ENCODE measurements at places on chromosomes 6 and 20. TPM values are rescaled to one million over a fixed set of nuclear protein-coding genes. Genes with fewer than 3 reads are reported as not detected.

DNA sequence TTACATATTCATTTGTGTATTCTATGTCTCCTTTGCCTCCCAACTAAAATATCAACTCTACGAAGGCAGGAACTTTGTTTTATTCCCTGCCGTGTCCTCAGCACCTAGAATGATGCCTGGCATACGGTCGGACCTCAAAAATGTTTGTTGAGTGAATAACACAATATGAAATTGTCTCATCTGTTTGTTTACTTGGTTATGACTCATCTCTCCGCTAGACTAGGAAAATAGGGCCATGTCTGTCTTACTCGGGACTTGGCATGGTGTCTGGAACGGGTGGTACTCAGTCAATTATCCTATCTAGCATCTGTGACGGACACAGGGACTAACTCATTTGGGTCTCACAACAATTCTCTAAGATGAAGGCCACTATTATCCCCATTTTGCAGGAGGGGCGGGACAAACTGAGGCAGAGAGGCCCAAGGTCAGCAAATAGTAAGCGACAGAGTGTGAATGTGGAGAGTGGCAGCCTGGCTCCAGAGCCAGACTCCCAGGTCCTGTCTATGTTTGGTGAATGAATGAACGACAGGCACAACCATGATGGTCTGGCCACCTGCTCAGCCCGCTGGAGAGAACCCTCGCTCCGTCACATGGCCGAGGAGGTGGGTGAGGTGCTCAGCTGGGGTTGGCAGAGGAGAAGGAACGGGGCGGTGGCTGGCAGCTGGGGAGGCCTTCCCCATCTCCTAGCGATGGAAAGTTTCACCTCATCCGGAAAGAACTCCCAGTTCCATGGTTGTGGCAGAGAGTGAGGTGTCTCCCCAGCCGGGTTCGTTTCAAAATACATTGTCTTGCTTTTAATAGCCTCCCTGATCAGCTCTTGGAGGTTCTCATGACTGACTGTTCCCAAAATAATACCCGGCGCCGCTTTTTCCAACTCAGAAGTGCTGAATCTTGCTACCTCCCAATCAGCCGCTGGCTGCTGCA lies 27.6 kb upstream of the NFATC2 start:
- DNase-seq = no peak

- DNase-seq = no peak
These were observed 6.7 kb downstream of the TCEA2 start for GRCh38 chr20:64069614-64070243.

CBLN4 gene
- not detected for total RNA-seq

DNA sequence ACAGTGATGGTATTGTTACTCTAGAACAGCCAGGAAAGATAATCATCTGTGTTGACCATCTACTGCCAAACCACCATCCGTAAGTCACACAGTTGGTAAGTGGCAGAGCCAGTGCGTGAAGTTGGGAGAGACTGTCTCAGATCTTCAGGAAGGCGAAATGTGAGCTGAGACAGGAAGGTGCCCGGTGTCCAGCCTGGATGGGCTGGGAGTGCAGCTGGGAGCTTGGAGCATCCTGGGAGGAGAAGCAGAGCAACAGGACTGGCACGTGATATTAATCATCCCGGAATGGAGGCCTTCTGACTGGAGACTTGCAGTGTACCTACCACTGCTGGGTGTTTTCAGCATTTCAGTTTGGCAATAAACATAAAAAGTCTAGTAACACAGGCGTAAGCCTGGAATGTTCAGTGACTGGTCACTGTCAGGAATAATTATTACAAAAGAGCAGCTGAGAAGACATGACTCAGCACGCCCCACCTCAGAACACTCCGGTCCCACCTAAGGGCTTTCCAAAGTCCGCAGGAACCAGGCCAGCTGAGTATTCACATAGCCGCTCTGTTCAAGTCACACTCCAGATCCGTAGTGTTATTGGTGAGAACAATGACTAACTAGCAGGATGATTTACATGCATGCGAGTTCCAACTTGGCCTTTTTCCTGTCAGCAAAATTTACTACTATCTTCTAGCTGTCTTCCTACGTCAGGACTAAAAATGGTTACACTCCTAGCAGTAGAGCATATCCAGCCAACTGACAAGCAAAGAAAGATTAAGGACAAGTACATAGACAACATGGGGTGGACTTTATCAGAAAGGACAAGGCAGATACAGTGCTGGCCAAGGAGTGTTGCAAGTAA lies 45.1 kb upstream of the PNRC1 start:
- DNase-seq = peak; percentile 97

FOXO3 gene
- 92.2 TPM for total RNA-seq

GRCh38 chr6:42400886-42401612 lies 50.7 kb downstream of the TRERF1 start:
- no peak for DNase-seq

TTI1 gene
- total RNA-seq = 11.3 TPM

GRCh38 chr6:131565056-131565455 lies 8.0 kb upstream of the ARG1 start:
- DNase-seq = no peak

CRISP2 gene
- not detected for total RNA-seq

DNA sequence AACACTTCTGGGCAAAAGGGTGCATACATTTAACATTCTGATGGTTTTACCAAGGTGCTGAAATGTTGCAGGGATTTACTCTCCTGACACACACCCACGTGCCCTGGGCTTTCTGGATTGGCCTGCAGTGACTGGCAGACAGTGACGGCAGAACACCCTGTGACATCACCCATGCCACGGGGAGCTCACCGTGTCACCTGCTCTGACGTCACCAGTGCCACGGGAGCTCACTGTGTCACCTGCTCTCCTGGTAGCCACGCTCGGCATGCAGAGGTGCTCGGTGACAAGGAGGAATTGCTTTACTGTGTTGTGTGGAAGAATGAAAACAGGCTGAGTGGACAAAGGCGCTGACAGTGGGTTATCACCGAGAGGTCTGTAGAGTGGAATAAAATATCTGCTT lies 99.3 kb downstream of the RAMACL start:
- DNase-seq = no peak

GRCh38 chr6:85866370-85866730 lies 223.7 kb upstream of the SYNCRIP start:
- DNase-seq = no peak

AP5S1 gene
- total RNA-seq = 11.1 TPM

WTAP gene
- 73.0 TPM for total RNA-seq

F13A1 gene
- 92.8 TPM for total RNA-seq

DNA sequence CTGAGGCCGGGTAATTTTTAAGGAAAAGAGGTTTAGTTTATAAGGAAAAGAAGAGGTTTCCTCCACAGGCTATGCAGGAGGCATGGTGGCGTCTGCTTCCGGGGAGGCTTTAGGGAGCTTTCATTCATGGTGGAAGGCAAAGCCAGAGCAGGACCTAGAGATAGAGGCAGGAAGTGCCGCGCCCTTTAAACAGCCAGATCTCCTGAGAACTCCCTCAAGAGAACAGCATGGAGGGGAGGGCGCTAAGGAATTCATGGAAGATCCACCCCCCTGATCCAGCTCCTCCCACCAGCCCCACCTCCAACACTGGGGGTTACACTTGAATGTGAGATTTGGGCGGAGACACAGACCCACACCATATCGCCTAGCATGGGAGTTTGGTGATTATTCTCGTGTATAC lies 13.9 kb upstream of the DACT2 start:
- DNase-seq = no peak

FOXS1 gene
- total RNA-seq = 0.91 TPM

DNA sequence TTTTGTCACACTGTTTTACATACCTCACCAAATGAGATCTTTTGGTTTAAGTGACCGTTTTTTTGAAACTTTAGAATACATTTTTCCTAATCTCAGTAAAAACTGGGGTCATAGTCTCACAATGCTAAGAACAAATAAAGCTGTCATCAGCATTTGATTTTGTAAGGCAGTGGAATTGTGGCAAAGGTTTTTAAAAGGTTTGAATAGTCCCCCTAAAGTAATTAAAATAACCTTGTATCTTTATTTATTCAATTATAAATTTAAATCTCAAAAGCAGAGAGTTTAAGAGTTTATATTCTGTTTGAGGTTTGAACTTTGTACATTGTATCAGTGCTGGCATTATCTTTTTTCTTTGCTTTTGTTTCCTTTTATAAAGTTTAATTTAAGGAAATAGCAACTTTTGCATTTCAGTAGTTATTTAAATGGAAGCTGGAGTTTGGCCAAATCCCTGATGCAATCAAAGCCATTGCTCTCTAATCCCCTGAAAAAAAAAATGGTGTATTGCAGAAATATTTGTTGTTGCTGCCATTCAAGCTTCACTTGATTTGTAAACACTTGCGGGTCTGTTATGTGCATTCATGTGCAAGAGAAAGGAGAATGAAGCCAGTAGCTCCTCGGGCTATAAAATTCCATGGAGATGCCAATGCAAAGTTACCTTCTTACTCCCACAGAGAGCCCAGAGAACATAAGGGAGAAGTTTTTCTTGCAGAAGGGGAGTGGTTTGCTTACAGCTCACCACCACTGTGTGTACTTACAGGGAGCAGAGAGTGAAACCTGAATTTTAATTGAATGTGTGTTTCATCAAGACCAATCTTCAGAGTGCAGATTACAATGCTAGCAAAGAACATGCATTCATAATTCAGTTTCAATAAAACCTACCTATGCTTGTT lies 391.8 kb downstream of the ARHGAP18 start:
- DNase-seq = no peak

TNXB gene
- total RNA-seq = 223 TPM

ATAT1 gene
- 8.7 TPM for total RNA-seq

GRCh38 chr6:6623553-6623952 lies 35.0 kb downstream of the LY86 start:
- DNase-seq = no peak

- DNase-seq = no peak
These were observed 41.6 kb downstream of the ANKEF1 start for GRCh38 chr20:10076126-10077080.

PTPRT gene
- total RNA-seq = 0.39 TPM

SNHG17 gene
- total RNA-seq = 19.4 TPM

GRCh38 chr6:117907601-117908245 lies 659 bp downstream of the SLC35F1 start:
- peak; percentile 34 for DNase-seq

GRCh38 chr6:101281266-101281665 lies 112.2 kb upstream of the GRIK2 start:
- no peak for DNase-seq

- DNase-seq = no peak
These were observed 39.1 kb upstream of the BEND6 start for GRCh38 chr6:56915832-56916231.

GRCh38 chr6:123844011-123844410 lies 40.3 kb downstream of the NKAIN2 start:
- DNase-seq = no peak

PCSK2 gene
- 8.7 TPM for total RNA-seq

SLC22A1 gene
- 0.52 TPM for total RNA-seq

- DNase-seq = no peak
These were observed 67.3 kb upstream of the ZNF217 start for GRCh38 chr20:53660947-53661381.

DEFB124 gene
- total RNA-seq = not detected

GRCh38 chr6:78841111-78841510 lies 26.2 kb upstream of the IRAK1BP1 start:
- no peak for DNase-seq

DNA sequence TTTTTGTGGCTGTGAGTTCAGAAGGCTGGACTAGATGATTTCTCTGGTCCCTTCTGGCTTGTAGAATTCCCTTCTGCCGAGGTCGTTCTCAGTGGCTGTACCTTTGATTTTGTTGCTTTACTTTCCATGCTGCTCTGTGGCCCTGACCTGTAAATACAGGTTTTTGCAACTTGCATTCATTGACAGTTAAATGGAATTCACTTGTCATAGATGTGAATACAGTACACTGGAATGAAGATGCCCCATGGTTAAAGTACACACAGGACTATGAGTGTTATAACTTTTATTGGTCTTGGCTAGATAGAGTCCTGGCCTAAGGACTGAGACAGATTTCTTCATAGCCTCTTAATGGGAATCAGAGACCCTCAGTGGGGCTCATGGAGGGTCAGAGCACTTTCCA lies 12.9 kb upstream of the EFCAB8 start:
- DNase-seq = no peak

GRCh38 chr20:19341348-19342053 lies 129.1 kb downstream of the SLC24A3 start:
- no peak for DNase-seq

GRCh38 chr6:161546632-161547031 lies 272.8 kb upstream of the AGPAT4 start:
- no peak for DNase-seq

DNA sequence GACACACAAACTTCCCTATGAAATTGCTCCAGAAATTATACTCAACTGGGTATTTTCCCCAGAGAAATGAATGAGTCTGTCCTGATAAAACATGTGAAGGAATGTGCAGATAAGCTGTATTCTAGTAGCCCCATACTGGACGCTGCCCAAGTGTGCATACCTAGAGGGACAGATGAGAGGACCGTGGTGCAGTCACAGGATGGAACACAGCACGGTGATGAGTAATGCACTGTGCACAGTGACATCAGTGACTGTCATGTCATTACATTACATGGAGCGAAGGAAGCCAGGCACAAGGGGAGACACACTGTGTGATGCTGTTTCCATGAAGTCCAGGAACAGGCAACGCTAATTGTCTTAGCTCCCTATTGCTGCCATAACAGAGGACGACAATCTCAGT lies 155.5 kb downstream of the CDH4 start:
- DNase-seq = no peak

DNA sequence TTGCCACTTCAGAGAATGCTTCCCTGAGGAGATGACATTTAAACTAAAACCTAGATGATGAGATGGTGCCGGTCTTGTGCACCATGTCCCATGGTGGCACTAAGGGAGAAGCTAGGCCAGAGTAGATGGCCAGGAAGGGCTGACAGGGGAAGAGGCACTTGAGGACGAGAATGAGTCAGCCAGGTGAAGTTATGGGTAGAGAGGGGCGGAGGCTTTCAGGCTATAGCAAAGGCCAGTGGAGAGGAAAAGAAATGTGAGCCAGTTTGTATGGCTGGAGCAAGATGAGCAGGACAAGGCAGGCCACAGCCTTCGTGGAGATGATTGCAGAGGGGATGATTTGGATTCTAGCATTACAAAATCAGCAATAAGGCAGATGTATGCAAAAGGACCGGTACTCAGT lies 44.7 kb upstream of the ADGRF4 start:
- no peak for DNase-seq

ACTL10 gene
- 2.5 TPM for total RNA-seq

- no peak for DNase-seq
These were observed 177.1 kb downstream of the MRPL14 start for GRCh38 chr6:43950051-43950605.

GRCh38 chr6:128491610-128492206 lies 28.7 kb downstream of the PTPRK start:
- no peak for DNase-seq
